ENCODE measurements at places on chromosomes 2 and 18.

GRCh38 chr2:168034616-168035015, 212.8 kb downstream of the STK39 start:
- no peak for DNase-seq

- DNase-seq, result no peak
Measured at GRCh38 chr2:200051611-200051945, 96.2 kb downstream of the MAIP1 start.

- peak; percentile 76 for DNase-seq
Measured at GRCh38 chr2:237700512-237701032, 73.2 kb downstream of the LRRFIP1 start.

GRCh38 chr2:32008805-32009515, 1.8 kb downstream of the MEMO1 start:
- DNase-seq, result peak; percentile 4

DNA sequence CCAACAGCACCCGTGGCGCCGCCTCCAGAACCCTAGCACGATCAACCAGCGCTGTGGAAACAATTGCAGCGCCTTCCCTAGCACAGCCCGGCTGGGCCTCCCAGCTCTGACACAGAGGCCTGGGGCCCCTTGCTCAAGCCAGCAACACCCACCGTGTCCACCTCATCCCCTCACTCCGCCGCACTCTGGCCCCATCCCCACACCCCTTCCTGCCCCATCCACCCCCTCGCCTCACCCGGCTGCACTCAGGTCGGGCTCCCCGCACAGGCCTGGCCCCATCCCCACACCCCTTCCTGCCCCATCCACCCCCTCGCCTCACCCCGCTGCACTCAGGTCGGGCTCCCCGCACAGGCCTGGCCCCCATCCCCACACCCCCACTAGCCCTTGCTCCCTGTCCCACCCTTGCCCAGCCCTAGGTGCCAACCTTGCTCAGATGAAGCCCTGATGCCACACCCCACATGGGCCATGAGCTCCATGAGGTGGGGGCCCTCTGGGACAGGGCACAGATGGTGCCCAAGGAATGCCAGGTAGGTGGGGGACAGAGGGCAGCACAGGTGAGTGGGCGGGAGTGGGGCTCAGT, 28.7 kb downstream of the KIF1A start:
- no peak for DNase-seq

DNA sequence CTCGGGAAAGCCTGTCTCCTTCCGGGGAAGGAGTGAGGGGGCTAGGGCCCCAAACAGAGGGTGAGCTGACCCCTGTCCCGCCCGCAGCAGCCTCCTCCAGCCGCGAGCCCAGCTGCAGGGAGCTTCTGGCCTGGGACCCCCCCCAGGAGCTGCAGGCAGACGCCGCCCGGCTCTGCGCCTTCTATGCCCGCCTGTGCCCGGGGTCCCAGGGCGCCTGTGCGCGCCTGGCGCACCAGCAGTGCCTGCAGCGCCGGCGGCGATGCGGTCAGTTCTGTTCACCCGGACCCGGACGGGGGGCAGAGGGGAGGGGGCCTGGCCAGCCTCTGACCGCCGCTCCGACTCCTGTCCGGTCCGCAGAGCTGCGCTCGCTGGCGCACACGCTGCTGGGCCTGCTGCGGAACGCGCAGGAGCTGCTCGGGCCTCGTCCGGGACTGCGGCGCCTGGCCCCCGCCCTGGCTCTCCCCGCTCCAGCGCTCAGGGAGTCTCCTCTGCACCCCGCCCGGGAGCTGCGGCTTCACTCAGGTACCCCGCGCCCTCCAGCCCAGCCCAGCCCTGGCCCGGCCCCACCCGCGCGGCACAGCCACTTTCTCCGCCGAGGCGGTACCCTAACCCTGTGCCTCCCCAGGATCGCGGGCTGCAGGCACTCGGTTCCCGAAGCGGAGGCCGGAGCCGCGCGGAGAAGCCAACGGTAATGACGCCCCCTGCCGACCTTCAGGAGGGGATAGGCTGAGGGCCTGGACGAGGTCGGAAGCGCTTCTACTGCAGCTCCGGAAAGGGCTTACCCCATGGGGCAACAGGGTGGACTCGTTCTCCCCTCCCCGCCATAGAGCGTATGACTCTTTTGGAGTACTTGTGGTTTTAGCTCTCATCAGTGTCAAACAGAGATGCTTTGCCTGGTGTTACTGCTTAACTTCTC, 2.0 kb upstream of the CHRND start:
- no peak for DNase-seq

DNA sequence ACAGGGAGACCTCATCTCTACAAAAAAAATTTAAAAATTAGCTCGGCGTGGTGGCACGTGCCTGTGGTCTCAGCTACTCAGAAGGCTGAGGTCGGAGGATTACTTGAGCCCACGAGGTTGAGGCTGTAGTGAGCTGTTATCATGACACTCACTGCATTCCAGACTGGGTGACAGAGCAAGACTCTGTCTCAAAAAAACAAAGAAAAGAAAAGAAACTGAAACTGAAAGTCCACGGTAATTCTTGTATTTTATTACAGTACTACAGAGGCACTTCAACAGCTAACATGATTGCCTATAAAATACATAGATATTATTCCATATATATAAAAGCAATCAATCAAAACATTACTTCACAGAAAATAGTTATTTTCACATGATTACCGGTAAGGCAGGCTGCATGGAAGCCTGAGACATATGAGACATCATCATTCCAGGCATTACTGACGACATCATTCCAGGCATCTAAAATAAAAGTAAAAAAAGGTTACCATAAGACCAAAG, 23.1 kb downstream of the PRPF40A start:
- peak; percentile 30 for DNase-seq

DNA sequence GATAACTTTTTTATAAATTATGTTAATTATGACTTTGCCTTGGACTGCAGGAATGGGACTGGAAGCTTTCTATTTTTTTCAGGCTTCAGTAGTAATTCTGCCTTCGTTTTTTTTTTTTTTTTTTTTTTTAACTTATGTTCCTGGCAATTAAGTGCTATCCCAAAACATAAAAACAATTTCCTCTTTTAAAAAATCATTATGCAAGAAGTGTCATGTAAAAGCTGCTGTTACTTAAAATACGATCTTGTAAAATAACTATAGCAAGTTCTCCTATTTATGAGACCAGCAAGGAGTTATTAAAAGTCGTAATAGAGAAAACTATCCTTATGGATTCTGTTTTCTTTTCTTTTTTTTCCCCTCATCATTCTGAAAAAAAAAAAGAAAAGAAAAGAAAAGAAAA, 301.6 kb upstream of the FBXO11 start:
- no peak for DNase-seq

GRCh38 chr2:129772190-129772579, 207.3 kb upstream of the RAB6C start:
- no peak for DNase-seq

- peak; percentile 36 for DNase-seq
Measured at GRCh38 chr2:215920244-215921100, 92.9 kb downstream of the MREG start.

DNA sequence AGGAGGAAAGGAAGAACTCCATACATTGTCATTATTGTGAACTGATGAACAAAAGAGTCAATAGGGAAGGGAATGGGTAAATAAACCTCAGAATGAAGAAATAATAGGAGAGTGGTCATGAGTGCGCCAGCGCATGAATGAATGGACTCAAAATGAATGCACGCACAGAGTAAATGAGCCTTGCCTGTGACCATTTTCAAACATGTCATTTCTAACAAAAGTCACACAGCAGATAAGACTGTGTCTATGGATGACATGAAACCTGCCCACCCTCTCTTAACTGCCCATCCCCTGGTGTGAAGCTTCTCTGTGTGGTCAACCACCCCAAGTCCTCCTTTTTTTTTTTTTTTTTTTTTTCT, 121.1 kb upstream of the TEX51 start:
- DNase-seq, result no peak
